ENCODE measurements at places on chromosomes 3 and 15.

GRCh38 chr3:25589104-25589782 is 75.5 kb downstream of the TOP2B start:
- no peak for DNase-seq

GRCh38 chr3:99780749-99781148 is 36.9 kb upstream of the CMSS1 start:
- no peak for DNase-seq

DNA sequence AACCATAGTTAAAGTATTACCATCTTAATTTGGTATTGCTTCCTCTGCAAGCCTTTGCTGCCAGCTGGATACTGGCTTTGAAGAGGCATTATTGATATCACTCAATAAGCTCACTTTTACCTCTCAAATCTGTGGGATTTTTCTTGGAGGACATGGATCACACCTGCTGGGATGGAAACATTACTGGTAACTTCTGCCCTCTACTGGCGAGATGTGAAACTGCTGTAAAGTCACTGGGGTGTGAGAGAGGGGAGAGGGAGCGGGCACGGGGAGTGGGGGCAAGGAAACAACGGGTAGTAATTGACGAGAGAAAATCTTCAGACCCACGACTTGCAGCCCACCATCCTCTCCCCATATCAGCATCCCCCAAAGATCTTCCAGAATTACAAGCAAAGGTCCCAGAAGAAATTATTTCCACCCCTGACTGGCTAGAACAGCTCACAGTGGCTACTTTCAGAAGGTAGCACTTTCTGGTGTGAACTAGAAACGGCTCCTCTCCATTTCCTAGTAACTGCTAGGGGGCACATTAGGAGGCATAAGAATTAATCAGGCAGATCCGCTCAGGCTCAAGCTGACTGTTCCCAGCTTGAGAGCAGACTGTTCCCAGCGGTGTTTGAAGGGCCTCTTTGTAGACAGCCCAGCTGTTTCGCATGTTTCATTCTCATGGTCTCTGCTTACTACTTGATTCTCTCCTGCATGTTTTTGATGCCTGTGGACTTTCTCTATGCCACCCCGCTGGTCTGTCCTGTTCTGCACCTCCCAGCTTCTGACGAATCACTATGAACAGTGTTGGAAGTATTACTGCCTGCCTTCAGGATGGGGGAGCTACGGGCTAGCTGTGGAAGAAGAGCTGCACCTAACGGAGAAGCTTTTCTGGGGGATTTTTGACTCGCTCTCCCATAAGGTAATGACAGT is 230.4 kb upstream of the CHRM5 start:
- peak; percentile 1 for DNase-seq

DNA sequence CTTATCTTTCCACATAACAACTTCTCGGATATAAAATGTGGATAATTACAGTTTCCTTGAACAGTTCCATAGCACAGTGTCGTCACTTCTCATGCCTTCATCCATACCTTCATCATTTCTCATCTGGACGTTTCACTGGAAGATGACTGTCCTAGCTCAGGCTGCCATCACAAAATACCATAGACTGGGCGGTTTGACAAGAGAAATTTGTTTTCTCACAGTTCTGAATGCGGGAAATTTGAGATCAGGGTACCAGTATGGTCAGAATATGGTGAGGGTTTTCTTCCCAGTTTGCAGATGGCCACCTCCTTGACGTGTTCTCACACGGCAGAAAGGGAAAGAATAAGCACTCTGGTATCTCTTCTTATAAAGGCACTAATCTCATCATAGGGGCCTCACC is 42.8 kb downstream of the TMEM108 start:
- no peak for DNase-seq

DNA sequence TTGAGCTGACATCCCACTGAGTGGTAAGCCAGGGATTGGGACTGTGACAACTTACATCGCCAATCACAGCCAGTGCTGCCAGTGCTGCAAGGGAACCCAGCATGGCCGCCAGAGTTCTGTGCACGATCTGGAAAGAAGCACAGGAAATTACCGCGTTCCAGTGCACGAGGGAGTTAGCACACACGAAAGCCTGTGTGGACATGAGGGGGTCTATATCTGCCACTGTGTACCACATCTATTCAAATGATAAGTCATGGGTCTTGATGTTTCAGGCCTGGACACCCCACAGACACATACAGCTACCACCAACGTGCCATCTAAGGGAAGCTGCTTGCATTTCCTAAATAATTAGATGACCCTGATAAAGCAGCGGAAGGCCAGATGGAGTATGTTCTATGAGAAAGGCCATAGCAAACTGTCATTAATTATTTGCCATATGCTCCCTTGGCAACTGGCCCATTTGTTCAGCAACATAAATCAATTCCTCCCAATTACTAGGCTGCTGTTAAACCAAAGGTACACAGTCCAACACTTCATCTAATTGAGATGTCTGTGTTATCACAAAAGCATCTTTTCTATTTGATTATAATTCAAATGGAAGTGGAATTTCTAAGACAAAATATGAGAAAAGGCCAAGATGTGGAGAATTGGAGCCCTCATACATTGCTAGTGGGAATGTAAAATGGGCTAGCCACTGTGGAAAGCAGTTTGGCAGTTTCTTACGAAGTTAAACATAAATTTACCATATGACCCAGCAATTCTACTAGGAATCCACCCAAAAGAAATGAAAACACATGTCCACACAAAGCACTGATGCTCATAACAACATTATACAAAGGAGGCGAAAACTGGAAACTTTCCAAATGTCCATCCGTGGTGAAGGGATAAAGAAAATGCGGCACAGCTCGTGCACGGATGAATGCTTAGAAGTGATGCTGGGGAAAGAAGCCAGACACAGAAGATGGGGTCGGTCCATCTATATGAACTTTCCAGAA is 108.3 kb downstream of the OCA2 start:
- DNase-seq, result no peak

DNA sequence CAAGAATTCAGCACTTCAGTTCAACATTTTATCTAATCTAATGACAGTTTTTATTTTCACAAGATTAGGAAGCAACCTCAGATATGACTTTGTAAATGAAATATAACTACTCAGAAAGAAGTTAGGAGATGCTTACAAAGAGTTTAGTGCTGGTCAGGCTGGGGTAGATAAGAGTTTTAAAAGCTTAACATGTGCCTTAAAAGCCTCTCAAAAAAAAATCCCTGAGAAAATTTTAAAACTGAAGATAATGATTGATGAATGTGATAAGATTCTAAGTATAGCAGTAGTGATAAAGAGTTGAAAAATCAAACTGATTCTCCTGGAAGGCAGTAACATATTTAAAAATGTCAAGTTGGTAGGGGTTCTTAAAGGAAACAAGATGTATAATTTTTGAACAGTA is 478.2 kb downstream of the NLGN1 start:
- no peak for DNase-seq

- DNase-seq, result no peak
These were observed 160.2 kb downstream of the GHSR start for GRCh38 chr3:172287937-172288477.

DNA sequence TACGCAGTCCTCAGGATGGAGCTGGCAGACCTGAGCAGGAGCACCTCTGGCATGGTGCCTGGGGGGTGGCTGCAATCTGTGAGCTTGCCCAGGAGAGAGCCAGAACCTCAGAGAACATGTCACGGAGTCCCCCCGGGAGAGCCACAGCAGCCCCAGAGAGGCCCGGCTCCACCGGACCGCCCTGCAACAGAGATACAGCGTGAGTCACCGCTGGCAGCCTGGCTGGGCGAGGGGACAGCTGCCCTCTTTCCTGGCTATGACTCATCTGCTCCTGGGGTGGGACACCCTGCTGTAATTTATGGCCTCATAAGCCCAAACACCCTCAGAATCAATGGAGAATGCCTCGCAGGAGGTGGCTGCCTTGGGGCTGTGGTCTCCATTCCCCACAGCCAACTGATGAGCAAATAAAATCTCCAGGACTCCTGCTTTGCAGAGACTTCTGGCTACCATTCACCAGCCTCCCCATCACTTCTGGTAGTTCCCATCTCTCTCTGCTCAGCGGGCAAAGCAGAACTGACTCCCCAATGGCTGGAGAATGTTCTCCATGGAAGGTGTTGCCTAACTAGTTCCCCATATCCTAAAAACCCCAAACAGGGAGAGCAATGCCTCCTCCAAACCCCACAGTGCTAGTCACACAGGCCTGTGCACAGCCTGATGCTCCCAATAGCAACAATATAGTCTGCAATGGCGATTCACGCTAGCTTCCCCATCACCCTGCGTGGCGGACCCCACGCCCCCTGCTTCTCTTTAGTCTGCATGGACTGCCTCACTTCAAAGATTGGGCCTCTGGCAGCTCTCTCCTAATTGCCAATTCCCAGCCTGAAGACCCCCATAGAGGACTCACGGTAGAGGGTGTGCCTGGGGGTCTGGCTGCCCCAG is 21.6 kb downstream of the ACSBG1 start:
- no peak for DNase-seq

All from NCI-H2107 (cell line).